Activated CD4-positive, alpha-beta T cell treated with anti-CD3 and anti-CD28 coated beads, Interleukin-10, Interleukin-2, amounts not matched to agents 100 ng/mL and 50 ng/mL, durations not matched to agents 16 hours and 8 hours (primary cell): ENCODE measurements at places on chromosomes 1 and 21.
A peak's percentile ranks its signal among the peaks of the same experiment; 100 is the strongest.

GRCh38 chr1:232657426-232658005, 27.6 kb upstream of the SIPA1L2 start:
- no peak for DNase-seq

GRCh38 chr1:39508857-39509305, 17.4 kb downstream of the BMP8A start:
- peak; percentile 16 for DNase-seq

GRCh38 chr1:56202796-56203492, 376.4 kb downstream of the PLPP3 start:
- no peak for DNase-seq

- peak; percentile 73 for DNase-seq
These were observed 162.5 kb upstream of the SGIP1 start for GRCh38 chr1:66371233-66372005.

- no peak for DNase-seq
These were observed 47.7 kb downstream of the ETS2 start for GRCh38 chr21:38853421-38853919.

GRCh38 chr21:32248571-32249461, 30.0 kb downstream of the MIS18A start:
- no peak for DNase-seq

DNA sequence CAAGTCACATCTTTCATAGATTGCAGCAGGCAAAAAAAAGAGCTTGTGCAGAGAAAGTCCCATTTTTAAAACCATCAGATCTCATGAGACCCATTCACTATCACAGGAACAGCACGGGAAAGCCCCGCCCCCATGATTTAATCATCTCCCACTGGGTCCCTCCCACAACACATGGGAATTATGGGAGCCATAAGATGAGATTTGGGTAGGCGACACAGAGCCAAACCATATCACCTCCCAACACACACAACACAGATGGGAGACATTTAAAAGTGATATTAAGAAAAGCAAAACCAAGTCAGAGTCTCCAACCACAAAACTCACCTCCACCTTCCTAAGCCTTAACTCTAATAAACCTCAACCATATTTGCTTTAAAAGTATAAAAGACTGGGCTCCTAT, 61.5 kb upstream of the TIAM1 start:
- DNase-seq: no peak

DNA sequence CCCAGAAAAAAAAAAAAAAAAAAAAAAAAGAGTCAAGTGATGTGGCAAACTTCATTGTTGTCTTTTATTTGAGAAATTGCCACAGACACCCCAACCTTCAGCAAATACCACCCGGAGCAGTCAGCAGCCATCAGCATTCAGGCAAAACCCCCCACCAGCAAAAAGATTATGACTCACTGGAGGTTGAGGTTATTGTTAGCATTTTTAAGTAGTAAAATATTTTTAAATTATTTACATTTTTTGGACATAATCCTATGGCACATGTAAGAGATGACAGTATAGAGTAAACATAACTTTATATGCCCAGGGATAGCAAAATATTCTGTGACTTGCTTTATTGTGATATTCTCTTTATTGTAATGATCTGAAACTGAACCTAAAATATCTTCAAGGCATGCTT, 95.6 kb downstream of the CENPF start:
- DNase-seq: no peak

GRCh38 chr1:235291599-235292091, 36.3 kb downstream of the ARID4B start:
- DNase-seq: no peak

- no peak for DNase-seq
These were observed 110.3 kb downstream of the MRPL39 start for GRCh38 chr21:25496825-25497482.

- no peak for DNase-seq
These were observed 6.2 kb downstream of the DISP3 start for GRCh38 chr1:11485191-11485590.

GRCh38 chr1:233737341-233737740, 123.4 kb downstream of the KCNK1 start:
- DNase-seq: no peak

GRCh38 chr1:14366091-14367018, 232.1 kb upstream of the KAZN start:
- DNase-seq: no peak

- no peak for DNase-seq
These were observed 4.8 kb upstream of the CCDC27 start for GRCh38 chr1:3747522-3747848.

- DNase-seq: no peak
These were observed 5.7 kb downstream of the CTPS1 start for GRCh38 chr1:40985161-40985560.

DNA sequence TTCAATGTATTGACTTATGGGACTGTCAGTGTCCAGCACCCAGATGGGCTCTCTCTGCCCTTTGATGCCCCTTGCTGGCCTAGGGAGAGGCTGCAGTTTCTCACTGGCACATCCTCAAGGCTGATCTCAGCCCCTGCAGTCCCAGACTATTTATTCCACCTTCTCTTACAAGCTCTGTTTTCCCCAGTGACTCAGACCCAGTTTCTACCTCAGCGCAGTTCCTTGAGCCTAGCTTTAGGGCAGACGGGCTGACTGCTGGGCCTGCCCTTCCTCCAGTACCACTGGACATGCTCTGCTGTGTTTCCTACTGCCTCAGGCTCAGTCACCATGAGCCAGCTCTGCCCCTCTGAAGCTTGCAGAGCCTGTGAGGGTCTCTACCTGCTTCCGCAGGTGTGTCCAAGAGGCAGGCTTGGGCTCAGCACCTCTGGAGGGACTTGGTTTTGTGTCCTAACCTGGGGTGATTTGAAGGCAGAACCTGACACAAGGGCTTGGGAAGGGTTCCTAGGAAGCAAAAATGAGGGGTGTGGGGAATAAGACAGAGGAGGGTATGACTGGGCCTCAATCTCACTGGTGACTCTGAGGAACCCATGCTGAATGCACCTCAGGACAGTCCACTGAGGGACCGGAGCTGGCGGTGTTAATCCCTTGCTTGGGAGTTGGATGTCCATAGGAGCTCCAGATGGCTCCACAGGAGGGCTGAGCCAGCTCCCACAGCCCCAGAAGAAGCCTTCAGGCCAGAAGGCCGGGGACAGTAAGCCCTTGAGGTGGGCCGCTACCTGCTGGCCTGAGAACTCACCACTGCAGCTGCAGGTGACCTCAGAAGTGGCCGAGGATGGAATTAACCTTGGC, 689.9 kb downstream of the MATN1 start:
- DNase-seq: no peak

- no peak for DNase-seq
These were observed 13.0 kb upstream of the RCAN3 start for GRCh38 chr1:24489674-24490073.

GRCh38 chr1:193794239-193794638, 607.8 kb upstream of the B3GALT2 start:
- no peak for DNase-seq

GRCh38 chr1:221562542-221563475, 179.1 kb downstream of the DUSP10 start:
- no peak for DNase-seq

DNA sequence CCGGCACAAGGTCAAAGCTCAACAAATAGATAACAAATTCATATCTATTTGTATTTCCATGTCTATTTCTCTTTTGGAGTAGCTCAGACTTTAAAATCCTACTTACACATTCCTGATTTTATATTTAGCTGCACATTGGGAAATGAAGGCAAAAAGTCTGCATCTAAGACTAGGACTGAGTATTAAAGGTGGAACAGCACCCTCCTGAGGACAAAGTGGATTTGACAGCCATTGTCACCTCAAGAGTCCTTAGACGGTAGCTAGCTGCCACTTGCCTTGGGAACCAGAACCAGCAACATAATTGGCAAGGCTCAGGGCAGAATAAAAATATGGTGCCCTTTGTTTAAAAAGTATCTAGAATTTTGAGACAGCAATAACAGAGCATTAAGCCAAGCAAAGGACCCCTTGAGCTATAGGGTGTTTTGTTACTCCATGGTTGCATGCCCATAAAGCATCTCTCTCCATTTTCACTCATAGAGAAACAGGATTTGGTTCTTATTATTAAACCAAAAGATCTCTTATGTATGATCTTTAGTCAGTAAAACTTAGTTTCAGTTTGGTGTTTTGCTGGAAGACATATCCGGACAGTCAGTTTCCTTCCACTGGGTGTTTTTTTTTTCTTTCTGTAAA, 30.0 kb upstream of the SGIP1 start:
- DNase-seq: peak; percentile 52

DNA sequence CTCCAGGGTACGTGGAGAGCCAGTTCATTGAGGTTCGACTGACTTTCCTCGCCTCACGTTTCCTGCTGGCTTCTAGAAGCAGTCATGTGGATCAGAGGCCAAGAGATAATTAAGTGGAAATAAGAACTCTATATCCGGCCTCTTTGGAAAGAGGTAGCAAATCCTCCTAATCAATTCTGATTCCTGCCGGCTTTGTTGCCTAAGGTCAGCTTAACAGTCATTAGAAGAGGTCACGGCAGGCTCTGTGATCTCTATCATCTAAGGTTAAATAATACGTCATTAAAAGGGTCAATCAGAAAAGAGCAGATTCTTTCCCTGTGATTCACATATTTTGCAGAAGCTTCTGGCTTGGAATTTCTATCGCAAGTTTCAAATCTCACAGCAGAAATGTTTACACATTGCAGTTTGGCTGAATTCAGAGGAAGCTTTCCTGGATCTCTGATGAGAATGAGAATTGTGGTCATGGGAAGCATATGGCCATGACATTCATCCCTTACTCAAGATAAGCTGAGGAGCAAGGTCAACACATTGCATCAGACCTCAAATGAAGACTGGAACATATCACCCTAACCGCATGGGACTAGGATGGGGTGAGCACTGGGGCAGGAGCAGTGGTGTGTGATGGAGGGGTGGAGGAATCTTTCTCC, 189.4 kb downstream of the PBX1 start:
- no peak for DNase-seq

DNA sequence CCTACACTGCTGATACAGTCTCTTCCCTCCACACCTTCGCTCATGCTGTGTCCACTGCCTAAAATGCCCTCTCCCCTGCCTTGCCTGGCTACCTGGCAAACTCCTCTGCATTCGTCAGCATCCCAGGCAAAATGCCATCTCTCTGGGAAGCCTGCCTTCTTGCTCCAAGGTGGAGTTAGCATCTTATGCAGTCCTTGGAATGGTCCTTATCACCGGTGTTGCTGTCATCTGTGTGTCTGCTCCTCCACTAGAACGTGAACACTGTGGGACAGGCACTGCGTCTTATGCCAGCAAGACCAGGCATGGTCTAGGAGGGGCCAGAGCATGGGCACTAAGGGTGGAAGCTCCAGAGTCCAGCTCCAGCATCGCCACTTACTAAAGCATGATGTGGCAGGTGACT, 211.8 kb downstream of the MATN1 start:
- DNase-seq: no peak

GRCh38 chr1:150970808-150971582, 3.6 kb downstream of the CERS2 start:
- DNase-seq: no peak

- no peak for DNase-seq
These were observed 47.5 kb downstream of the AGPAT3 start for GRCh38 chr21:43912500-43912899.

- no peak for DNase-seq
These were observed 83.6 kb upstream of the CNTN2 start for GRCh38 chr1:204959374-204959773.

DNA sequence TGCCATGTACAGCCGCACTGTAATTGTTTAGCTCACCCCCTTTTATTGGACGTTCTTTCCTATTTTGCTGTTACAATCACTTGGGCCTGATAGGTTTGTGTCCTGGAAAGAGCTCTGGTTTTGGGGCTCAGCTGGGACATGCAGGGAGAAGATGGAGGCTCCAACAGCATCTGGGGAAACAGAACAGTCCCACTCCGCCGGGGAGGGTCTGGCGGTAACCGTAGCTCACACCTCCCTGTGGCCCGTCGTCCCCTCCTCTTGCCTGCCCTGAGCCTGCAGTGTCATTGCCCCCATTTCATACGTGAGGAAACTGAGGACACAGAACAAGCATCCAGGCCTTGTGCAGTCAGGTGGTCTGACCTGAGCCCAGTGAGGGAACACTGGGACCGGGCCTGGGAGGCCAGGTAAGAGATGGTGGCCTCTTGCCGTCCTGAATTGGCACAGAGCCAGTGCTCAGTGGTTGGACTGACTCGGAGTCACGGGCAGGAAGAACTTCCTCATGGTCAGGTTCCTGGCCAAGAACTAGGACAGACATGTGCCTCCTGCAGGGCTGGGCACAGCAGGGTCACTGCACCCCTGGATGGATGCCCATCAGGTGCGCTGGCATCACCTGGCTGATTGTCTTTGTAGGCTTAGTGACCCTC, 41.8 kb downstream of the S100B start:
- no peak for DNase-seq

DNA sequence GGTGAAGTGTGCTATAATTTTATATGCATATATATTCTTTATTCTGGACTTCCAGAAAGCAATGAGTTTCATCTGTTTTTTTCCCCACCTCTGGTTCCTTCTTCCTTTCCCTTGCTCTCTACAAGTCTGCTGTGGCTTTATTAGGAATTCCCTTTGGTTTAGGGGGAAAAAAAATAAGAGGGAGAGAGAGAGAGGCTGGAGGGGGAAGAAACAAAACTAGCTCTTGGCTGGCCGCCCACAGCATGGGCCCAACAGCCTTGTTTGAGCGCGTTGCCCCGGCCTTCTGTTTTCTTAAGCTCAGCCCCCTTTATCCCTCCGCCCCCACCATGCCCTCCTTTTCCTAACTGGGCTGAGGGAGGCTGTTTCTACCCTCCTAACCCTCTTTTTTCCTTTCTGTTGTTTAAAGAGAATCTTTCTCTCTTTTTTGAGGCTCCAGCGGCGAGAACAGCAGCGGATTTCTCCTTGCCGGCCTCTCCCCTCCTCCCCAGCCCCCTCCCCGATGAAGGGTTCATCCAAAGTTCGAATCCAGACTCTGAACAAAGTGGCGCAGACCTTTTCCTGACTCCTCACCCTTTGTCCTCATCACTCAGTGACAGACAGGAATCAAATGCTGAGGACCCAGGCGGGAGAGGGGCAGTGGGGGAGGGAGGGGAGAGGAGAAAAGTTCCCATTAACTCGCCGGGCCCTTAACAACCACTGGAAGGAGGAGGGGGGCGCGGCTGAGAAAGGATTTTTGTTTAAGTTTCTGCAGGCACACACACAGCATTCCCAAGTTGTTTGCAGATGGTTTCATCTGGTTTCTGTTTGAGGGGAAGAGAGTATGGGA, 29.7 kb downstream of the PBX1 start:
- no peak for DNase-seq
